Activated CD4-positive, alpha-beta T cell treated with anti-CD3 and anti-CD28 coated beads for 1 hour (primary cell): ENCODE measurements at places on chromosomes 16 and 17.

DNA sequence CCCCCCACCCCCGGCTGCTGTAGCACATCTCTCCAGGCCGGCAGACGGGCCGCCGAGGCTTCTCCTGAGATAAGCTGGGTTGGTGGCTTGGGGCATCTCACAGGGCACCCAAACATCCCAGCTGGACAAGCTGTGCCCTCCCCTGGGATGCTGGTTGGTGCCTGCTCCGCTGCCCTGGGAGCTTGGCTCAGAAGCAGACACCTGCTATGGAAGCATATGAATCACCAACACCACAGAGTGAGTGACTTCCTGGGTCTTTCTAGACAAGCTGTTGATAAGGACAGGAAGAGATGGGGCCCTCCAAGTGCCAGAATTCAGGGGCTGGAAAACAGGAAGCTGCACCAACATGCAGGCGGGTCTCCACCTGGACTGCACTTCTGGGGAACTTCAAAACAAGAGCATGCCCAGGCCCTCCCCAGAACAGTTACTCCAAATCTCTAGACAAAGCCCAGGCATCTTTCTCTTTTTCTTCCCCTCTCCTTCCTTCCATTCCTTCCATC, 13.7 kb downstream of the C16orf95 start:
- no peak for DNase-seq

DNA sequence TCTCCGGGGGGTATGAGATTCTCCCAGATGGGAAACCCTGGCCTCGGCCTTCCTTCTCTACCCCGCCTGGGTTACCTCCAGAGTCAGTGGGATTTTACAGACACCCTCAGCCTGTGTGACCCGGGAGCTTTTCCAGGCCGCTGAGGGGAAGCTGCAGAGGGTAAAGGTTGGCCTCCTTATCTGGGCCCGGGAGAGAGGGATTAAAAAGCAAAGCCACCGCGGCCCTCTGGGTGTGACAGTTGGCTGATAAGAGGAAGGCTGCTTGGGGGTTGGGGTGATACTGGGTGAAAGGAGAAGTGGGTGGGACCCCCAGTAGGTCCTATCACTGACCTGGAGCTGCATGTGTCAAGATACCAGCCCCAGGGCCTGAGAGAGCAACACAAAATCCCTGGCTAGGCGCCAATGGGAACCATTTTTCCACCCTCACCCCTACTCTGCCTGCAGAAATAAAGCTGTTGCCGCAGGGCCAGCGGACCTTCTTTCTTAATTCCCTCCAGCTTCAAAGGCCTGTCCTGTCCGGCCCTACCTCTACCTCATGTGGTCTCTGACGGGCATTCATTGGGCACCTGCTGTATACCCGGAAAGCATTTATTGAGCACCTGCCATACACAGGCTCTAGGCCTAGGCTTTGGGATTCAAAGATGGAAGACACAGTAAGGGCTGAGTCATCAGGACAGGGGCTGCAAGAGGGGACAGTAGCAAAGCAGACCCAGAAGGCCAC, 77.6 kb upstream of the GSE1 start:
- no peak for DNase-seq

GRCh38 chr17:34377078-34377823, 14.2 kb upstream of the CCL1 start:
- DNase-seq, result no peak

GRCh38 chr16:85917012-85917411, 18.1 kb downstream of the IRF8 start:
- no peak for DNase-seq

DNA sequence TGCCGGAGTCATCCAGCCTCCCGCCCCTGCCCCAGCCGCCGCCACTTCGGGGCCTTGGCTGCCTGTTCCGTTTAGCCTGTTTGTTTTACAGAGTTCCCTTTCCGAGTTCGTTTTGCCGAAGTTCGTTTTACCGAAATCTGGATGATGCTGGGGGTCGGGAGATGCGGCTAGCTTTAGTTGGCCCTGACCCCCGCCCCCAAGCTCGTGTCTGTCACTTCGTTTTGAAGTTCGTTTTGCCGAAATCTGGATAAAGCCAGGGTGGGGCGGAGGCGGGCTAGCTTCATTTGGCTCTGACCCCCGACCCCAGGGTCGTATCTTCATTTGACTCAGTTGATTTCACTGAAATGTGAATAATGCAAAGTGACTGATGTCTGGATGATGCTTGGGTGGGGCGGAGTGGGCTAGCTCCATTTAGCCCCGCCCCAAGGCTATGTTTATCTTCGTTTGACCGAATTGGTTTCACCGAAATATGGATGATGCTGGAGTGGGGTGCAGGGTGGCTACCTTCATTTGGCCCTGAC, 591 bp downstream of the PSMD7 start:
- no peak for DNase-seq

GRCh38 chr17:50314456-50315011, 31.4 kb upstream of the XYLT2 start:
- DNase-seq, result no peak

- no peak for DNase-seq
These were observed 63.1 kb downstream of the SHISA9 start for GRCh38 chr16:12964461-12964860.

- DNase-seq, result no peak
These were observed 78.5 kb downstream of the MRC2 start for GRCh38 chr17:62705778-62706597.

- DNase-seq, result no peak
These were observed 381.3 kb downstream of the CDH8 start for GRCh38 chr16:61654962-61655361.

- DNase-seq, result no peak
These were observed 11.1 kb downstream of the CMTM2 start for GRCh38 chr16:66590322-66590721.

- no peak for DNase-seq
These were observed 2.2 kb downstream of the ZNF668 start for GRCh38 chr16:31071861-31072260.

- DNase-seq, result no peak
These were observed 175.4 kb downstream of the SEC14L1 start for GRCh38 chr17:77316191-77316641.

DNA sequence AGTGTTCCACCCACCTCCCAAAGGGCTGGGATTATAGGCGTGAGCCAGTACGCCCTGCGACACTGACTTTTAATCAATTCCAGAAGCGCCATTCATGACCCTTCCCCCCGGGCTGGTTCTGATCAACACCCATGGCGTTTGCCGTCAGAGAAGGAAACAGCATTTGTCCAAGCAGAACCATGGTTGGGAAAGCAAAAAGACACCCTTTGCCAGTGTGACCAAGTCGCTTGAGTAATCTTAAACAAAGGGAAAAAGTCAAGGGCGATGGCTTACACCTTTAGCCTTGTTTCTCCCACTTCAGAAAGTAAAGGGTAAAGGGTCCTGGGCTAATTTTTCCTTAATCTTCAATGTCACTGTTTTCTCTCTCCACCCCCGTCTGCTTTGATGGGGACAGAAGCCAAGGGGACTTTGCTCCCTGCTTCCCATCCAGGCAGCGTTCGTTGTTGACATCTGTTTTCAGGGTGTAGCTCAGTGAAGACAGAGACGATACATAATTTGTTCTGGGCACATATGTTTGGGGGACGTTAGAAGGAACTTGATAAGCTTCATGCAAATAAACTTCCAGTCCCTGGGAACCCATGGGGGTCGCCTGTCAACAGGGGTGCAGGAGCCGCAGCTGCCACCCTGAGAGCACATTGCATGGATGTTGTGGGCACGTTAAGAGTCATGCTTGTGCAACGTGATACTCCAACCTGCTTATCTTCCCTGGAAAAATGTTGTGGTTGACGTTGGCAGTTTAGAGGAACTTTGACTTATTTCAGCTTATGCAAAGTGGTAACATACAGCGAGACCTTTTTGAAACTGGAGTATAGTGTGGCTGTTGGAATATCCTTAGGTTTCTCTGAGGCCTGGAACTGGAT, 50.6 kb upstream of the TANGO6 start:
- DNase-seq, result no peak

- no peak for DNase-seq
These were observed 38.8 kb downstream of the RPGRIP1L start for GRCh38 chr16:53664724-53665345.

GRCh38 chr16:62539657-62540056, 503.4 kb upstream of the CDH8 start:
- no peak for DNase-seq

DNA sequence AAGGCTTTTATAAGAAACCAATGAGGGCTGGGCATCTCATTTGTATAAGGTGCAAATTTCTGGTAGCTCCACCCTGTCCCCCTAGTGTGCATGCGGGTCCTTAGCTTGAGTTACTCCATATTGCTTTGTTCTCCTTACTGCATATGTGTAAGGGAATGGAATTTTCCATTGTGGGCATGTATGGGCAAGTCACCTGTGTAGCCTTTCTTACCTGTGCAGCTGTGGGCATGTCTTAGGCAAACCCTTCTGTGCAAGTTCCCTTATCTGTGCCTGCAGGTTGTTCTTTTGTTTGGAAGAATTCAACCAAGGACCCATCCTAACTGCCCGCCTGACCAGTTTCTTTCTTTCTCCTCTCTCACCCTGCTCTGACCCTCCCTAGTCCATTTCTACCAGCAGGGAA, 122.8 kb upstream of the HS3ST4 start:
- DNase-seq, result no peak

- DNase-seq, result no peak
These were observed 5.8 kb downstream of the NHERF2 start for GRCh38 chr16:2032285-2033056.

DNA sequence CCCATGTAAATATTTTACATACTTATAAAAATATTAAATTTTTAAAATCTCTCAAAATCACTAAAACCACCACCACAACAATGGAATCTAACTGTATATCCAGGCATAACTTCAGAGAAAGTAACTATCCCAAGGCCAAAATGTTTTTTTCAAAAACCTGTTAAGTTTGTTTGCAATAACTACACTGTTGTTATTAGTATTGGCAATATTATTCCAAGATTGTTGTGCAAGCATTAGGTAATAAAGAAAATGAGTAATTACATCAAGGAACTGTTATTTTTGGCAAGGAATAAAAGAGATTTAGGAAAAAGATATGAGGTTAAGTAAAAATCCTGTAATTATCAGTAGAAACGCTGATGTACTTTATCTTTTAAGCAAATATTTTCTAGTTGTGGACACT, 3.4 kb upstream of the KRTAP4-12 start:
- no peak for DNase-seq

GRCh38 chr16:89561884-89562599, 1.6 kb downstream of the RPL13 start:
- no peak for DNase-seq

- DNase-seq, result peak; percentile 31
These were observed at the start of gene EME2 for GRCh38 chr16:1772362-1772907. Gene EME2, plus strand, starts transcription at chr16:1772810. Its CDS starts 418 bp downstream, at chr16:1773228.

GRCh38 chr17:48162306-48162934, 54.9 kb downstream of the SNX11 start:
- no peak for DNase-seq

DNA sequence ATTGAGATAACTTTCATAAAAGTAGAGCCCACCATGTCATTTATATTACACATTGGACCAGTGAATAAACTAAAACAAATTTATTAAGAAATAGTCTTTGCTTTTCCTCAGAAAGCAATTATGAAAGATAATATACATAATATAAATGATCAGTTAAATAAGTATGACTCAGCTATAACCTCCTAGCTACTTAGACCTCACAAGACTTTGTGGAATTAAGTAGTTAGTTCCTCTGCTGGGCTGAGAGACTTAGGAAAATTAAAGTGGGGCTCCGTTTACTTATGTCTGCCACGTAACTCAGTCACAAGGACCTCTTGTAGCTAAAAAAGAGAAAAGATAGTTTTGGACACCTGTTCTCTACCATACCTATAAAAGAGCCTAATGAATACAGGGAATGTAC, 76.9 kb downstream of the MRTFB start:
- no peak for DNase-seq

GRCh38 chr17:83101805-83102480, 22.5 kb downstream of the METRNL start:
- no peak for DNase-seq

- DNase-seq, result peak; percentile 24
These were observed 164.4 kb upstream of the GSE1 start for GRCh38 chr16:85448557-85449190.

DNA sequence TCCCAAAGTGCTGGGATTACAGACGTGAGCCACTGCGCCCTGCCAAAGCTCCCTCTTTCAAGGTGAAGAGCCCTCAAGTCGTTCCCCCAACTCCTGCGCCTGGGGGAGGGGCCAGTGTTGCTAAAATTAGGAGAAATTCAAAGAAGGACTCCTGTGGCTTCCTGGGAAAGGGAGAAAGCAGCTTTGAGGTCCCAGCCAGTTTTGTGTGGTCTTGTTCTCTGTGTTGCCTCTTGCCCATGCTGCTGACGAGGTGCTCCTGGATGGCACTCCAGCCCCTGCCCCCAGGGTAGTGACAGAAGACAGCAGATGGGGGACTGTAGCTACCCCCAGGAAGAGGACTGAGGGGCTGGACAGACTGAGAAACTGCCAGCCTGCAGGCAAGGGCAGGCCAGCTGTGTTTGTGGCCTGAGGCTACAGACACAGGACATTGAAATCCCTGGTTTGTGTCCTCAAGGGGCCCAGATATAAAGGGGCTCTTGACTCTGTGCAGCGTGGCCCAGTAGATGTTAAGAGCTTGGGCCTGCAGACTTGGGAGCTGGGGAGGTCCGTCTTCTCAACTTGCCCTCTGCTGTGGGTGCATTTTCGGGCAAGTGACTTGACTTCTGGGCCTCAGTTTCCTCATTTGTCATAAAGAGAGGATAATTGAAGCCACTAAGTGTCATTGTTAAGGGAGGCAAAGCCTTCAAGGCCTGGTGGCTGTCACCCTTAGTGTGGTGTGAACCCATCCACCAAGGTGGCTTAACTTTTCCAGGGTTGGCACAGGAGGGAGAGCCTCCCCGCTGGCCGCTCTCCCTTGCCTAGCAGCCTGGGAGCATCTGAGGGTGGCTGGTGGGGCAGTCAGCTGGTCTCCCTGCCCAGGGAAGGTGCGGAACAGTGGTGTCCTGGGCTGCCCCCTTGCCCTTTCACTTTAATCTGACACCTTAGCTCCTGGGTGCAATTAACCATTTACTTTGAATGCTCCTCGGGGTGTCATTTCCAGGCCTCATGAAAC, 4.1 kb downstream of the UBALD2 start:
- no peak for DNase-seq

DNA sequence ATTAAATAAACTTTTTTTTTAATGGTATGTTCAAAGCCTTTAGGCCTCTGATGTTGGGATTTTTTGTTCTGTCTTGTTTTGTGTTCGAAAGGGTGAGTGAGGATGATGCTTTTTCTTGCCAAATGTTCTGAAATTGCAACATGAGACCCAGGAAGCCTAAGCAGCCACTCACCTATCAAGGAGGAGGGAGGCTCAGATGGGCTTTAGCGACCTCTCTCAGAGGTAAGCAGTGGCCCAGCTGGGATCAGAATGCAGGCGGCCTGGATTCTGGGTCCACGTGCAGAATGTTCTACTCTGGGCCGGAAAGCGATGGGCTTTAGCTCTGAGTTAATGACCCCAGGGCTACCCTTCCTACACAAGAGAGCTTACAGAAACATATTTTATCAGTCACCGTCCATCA, 386.6 kb downstream of the SOX9 start:
- no peak for DNase-seq
